Epithelial cell of esophagus (primary cell): ENCODE measurements at places on chromosomes 6 and 20.

DNA sequence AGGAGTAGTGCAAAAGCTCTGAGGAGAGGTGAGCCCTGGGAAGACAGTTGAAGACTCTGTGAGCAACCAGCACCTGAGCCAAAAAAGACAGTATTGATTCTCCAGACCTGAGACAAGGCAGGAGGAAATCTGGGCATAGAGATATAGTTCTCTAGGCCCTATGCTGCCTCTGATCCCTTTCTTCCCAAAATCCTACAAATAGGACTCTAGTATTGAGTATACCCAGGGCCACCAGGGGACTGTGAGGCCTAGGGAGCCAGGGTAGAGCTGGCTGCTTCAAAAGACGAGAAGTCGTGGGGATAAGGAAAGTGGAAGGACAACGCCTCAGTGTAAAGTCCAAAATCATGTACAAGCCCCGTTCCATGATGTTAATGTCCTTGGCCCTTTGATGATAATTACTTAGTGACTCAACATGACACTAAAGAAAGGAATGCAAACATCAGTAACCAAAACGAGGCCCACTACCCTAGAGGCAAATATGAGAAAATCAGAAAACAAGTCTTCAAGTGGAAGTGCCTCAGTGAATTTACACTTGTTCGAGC, 197.3 kb upstream of the PROKR2 start:
- peak; percentile 64 for DNase-seq

DNA sequence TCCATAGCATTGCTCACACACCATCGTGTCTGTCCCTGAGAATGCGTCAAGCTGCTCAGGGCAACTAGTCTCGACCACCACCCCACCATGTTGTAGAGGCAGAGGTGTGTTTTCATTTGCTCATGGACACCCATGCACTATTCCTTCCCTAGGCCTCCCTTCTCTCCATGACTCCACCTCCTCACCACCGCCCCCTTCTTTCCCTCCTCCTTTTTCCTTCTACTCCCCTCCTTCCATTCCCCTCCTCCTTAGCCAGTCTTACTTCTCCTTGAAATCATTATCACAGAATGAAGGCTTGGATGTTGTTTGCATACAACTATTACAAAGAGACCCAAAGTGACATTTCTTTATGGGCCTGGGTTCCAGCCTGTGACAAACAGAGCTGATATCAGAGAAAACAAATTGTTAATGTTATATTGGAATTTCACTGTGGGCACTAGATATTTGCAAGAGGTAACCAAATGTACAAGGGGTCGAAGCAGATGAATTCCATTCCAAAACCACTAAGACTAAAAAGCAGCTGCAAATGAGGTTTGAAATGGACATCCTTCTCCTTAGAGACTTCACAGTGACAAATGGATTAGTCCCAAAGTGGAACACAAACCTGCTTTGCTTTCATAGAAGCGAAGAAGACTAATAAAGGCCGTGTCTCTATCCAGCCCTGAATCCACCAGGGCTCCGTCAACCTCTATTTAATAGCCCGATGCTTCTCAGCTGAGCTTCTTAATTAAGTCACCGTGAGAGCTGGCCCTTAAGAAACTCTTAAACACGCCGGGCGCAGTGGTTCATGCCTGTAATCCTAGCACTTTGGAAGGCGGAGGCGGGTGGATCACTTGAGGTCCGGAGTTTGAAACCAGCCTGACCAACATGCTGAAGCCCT, 275.8 kb upstream of the SULF2 start:
- DNase-seq: no peak

DNA sequence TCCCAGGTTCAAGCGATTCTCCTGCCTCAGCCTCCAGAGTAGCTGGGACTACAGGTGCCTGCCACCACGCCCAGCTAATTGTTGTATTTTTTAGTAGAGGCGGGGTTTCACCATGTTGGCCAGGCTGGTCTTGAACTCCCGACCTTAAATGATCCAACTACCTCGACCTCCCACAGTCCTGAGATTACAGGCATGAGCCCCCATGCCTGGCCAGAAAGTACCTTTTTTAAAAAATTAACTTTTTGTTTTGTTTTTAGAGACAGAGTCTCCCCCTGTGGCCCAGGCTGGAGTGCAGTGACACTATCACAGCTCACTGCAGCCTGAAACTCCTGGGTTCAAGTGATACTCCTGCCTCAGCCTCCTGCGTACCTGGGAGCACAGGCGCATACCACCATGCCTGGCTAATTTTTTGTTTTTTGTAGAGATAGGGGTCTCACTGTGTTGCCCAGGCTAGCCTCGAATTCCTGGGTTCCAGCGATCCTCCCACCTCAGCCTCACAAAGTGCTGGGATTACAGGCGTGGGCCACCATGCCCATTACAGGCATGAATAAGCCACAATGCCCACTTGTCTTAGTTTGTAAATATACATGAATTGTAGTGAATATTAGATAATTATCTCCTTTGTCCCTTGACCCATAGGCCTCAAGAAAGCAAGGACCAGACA, 17.4 kb upstream of the EEF1A1 start:
- DNase-seq: no peak

DNA sequence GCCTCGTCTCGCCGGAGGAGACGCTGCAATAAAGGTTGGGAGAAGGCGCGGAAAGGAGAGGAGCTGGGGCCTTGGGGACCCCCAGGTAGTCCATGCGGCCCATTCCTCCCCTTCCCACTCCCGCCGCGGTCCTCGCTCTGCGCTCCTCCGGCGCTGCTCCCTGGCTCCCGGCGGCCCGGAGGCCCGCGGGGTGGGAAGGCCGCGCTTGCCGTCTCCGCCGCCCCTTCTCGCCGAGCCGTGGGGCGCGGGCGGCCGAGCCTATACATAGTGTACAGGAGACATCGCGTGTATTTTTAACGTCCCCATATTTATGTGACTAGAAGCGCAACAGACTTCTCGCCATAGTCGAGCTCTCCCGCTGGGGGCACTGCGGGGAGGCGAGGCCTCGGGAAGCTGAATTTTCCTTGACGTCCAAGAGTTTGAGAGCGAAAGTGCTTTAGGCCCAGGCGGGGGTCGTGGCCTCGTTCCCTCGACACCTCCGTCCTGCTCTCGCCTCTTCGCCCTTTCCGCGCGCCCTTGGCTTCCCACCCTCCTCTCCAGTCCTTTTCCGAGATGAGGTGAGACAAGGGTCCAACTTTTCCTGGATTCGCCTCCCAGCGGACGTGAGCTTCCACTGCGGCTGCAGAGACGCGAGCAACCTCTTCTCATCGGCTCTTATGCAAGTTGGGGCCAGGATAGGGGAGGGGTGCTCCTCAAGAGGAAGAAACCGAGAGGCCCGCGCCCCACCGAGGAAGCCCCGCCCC, 29.0 kb downstream of the SLC12A5 start:
- DNase-seq: peak; percentile 58

DNA sequence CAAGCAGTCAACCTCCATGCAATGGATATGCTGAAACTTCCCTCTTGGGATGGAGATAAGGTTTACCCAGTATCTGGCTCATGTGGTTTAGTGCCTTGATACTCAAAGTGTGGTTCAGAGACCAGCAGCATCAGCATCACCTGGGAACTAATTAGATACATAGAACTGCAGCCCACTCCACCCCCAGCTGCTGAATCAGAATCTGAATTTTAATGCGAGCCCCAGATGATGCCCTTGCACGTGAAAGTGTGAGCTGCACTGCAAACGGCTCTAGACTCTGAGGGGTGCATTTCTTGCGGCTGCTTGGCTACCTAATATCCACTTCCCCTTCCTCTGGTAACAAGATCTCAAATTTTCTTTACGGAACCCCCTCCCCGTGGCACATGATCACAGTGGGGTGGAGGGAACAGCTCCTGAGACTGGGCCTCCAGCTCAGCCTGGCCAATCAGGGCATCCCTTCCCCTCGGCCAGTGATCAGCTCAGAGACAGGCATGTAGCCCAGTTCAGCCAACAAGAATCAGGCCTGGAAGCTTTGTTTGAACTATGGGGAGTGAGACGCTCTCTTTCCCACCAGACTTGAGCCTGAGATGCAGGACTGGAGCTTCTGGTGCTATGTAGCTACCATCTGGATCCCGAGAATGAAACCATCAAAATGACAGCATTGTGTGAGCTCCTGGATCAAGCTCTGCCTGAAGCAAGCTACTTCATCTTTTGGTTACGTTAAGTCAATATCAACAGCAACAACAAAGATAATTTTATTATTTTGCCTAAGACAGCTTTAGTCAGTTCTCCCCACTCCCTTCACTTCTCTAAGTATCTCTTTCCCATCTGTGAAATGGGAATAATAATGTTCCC, 12.8 kb downstream of the KCNK15 start:
- DNase-seq: no peak

GRCh38 chr6:168133168-168133561, 54.2 kb upstream of the FRMD1 start:
- no peak for DNase-seq

- DNase-seq: peak; percentile 61
These were observed 3.7 kb downstream of the RPS6KA2 start for GRCh38 chr6:166623318-166623717.

DNA sequence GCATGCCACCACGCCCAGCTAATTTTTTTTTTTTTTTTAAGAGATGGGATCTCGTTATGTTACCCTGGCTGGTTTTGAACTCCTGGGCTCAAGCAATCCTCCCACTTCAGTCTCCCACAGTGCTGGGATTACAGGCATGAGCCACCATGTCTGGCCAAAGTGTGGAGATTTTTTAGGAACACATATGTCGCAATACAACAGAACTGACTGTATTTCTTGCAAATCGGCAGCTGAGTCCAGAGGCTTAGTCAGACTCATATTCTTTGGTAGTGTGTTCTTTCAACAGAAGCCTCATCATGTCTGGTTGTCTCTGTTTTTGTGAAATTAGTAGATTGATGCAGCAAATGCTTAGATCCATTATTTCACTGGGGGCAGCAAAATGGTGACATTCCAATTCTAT, 23.9 kb upstream of the CD164 start:
- peak; percentile 84 for DNase-seq

- DNase-seq: peak; percentile 98
These were observed 58.7 kb upstream of the TGM3 start for GRCh38 chr20:2237059-2237458.

DNA sequence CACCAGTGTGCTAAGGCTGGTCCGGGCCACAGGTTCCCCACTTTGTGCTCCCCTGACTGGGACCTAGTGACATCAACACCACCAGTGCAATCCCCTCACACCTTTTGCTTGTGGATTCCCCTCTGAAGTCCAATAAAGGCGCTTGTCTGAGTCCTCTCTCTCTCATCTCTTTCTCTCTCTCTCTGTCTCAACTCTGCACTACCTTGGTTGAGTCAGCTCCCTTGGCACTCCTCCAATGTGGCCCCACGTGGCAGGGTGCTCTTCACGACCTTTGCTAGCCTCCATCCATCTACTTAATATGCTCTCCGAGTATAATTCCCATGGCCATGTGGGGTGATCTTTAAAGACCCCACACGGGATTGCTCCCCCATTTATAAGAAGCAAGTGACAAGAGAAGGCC, 385.0 kb downstream of the CD83 start:
- DNase-seq: peak; percentile 68

GRCh38 chr6:28738396-28738765, 185.4 kb downstream of the TRIM27 start:
- DNase-seq: no peak

GRCh38 chr6:31927242-31927862, at the start of gene C2:
TSS of gene C2 (plus strand) at chr6:31927717. CDS start at chr6:31927753, 36 bp downstream.
- DNase-seq: no peak

GRCh38 chr6:7878401-7878964, 32.1 kb downstream of the TXNDC5 start:
- no peak for DNase-seq

DNA sequence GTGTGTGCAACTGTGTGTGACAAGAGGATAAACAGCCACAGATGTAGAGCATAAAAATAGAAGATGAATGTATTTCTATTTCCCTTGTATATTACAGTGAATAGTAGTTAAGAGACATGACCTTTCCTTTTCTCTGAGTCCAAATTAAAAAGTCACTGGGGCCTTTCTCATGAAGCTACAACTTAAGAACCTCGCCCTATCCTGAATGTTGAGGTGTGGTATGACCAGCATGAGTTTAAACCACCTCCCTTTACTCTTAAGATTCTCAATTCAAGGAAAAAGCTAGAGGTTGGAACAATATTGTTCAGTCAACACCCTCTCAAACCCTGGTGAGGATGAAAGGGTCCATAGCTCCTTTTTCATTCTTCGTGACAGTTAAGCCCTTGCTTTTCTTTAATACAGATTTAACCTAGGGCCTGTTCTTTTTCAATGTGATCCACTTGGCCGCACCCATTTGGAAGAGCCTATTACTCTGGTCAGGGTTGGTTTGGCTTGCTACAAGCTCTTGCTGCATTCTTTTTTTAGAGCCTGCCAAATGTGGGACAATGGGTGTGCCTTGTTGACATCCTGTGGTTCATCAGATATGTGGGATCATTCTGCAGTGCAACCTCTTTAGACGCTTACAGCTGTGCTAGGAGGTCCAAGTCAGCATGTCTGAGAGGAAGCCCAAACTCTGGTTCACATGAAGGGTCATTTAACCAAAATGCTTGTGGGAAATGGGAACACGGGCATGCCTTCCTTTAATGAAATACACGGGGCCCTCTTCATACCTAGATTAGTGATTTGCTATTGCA, 290.0 kb downstream of the HAO1 start:
- DNase-seq: no peak

DNA sequence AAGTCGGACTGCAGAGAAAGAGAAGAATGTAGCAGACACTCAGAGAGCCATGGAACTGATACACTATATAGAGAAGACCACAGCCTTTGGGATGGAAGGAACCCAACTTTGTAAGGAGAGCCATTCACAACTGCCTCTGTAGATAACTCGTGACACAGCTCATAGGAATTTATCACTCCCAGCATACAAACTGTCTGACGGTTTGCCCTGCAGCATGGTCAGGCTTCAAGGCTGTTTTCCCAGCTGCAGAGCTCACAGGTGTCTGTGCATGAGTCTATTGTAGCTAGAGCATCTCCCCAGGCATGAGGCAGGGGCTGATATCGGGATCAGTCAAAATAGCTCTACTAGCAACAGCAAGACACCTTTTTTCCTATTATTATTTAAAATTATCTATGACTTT, 130.5 kb upstream of the DTNBP1 start:
- DNase-seq: peak; percentile 74

DNA sequence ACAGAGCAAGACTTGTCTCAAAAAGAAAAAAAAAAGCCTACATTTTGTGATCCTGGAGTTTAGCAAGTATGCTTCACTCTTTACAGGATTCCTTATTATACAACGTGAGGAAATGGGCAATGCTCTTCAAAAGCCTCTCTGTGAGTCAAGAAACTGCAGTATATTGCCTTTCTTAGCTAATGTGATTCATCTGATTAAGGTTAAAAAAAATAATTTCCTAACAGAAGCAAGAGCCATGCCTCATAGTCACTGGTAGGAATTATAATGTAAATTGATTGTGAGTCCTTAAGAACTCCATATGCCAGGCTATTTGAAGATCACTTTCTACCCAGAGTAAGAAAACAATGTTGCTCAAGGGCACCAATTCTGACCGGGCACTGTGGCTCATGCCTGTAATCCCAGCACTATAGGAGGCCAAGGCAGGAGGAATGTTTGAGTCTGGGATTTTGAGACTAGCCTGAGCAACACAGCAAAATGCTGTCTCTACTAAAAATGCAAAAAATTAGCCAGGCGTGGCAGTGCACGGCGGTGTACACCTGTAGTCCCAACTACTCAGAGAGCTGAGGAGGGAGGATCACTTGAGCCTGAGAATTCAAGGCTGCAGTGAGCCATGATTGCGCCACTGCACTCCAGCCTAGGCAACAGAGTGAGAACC, 43.3 kb downstream of the SLC26A8 start:
- DNase-seq: peak; percentile 5
